Bone marrow (tissue), 2 donors: ENCODE measurements at places on chromosomes 3 and 15.

- no peak for DNase-seq
Observed at GRCh38 chr3:128548021-128548420, 55.0 kb upstream of the GATA2 start.

DNA sequence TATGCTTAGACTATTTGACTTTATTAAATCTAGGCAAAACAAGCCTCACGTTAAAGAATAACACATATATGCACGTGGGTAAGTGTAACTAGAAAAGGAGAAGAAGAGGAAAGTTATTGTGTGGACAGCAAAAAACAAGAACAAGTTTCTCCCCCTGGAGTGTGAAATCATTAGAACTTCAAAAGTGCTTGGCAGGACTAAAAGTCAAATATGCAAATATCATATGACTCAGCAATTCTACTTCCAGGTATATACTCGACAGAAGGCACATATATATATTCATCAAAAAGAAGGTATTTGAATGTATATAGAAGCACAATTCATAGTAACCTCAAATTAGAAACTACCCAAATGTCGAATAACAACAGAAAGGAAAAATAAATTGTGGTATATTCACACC lies 68.9 kb upstream of the STXBP5L start:
- no peak for DNase-seq

- no peak for DNase-seq
Observed at GRCh38 chr15:73305331-73306211, 63.2 kb downstream of the HCN4 start.

DNA sequence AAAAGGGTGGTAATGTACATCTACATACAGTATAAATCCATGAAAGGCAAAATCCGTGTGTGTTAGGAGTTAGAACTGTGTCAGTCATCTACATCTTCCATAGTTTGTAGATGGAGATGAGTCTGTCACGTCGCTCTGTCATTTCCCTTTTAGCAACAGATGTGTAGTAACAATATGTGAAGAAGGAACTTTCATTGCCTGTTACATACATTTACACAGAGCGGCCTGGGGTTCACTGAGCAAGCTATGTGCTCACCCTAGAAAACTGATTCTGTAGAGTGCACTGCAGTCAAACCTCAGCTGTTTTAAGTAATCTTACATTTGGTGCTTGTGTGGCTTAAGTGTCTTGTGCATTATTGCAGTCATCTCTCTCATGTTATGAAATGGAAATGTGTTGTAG lies 41.6 kb upstream of the AP3B2 start:
- no peak for DNase-seq

- DNase-seq = no peak
Observed at GRCh38 chr3:153979418-153980251, 141.6 kb upstream of the ARHGEF26 start.

GRCh38 chr15:39312984-39313383 lies 267.9 kb upstream of the THBS1 start:
- DNase-seq = peak; percentile 68

GRCh38 chr3:141076036-141076773 lies 25.1 kb downstream of the SPSB4 start:
- no peak for DNase-seq

DNA sequence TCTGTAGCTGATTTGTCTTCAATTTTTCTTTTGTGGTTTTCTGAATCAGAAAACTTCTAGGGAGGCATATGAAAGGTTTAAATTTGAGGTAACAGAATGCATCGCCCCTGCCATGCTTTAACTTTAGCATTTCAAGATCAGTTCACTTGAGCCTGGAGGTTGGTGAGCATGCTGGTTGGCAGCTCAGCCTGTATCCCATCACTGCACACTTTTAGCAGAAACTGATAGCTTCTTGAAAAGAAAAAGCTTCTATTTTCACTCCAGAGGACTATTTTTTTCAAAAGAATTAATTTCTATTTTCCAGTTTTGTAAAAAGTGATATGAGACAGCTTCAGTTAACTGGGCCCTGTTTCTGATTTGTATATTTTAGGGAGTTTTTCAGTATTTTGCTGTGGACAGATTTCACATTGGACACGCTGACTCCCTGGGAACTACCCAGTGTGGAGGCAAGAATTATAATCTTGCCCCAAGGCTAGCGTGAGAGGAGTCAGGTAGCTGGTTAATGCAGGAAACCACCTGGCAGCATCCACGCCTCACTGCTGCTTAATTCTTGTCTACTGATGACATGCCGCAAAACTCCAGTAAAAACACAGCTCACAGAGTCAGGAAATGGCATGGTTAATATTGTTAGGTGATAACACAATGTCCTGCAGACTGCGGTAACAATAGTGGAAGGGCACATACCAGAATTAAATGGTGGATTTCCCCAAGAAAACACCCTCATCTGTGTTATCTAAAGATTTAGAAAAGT lies 71.4 kb downstream of the DUT start:
- DNase-seq = no peak

- no peak for DNase-seq
Observed at GRCh38 chr3:78285032-78285728, 1245.3 kb downstream of the ROBO2 start.

DNA sequence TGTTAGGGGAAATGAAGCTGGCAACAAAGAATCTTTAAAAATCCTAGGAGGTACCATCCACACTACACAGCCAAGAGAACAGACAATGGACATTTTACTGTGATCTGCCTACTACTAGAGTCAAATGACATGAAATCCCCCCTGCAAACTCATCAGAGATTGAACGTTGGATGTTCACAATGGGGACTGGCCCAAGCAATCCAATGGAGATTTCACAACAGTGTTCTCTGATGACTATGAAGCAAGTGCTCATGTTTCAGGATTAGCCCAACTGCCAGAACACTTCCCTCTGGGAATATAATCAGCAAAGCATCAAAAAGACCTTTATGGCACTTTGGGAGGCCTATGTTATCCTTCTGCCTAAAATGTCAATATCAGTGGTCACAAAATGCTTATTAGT lies 97.8 kb downstream of the IGSF11 start:
- no peak for DNase-seq

GRCh38 chr3:141045849-141046248 lies 5.3 kb upstream of the SPSB4 start:
- DNase-seq = no peak

DNA sequence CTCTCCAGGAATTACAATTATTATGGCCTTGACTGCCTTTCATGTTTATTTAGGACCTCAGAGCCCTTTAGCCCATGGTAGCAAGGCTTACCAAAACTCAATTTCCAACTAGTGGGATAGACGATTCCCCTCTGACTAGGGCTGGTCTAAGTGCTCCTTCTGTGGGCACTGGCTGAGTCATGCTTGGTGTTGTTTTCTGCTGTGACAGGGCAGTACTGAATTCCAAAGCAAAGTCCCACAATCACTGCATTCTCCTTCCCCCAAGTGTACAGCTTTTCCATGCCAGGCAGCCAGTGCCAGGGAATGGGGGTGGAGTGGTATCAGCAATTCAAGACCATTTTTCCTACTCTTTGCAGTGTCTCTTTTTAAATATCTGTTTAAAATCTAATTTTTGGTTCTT lies 509.0 kb upstream of the NECTIN3 start:
- DNase-seq = no peak

GRCh38 chr3:73681610-73682009 lies 56.9 kb upstream of the PDZRN3 start:
- DNase-seq = no peak

GRCh38 chr3:133595341-133595740 lies 21.9 kb downstream of the CDV3 start:
- no peak for DNase-seq

GRCh38 chr3:181290941-181291340 lies 301.4 kb upstream of the DNAJC19 start:
- DNase-seq = no peak
